ENCODE measurements at places on chromosomes 6 and 20. TPM values are rescaled to one million over a fixed set of nuclear protein-coding genes. Genes with fewer than 3 reads are reported as not detected.

The AIF1 gene
- total RNA-seq: not detected

The ANKRD66 gene
- not detected for total RNA-seq

The COL9A3 gene
- not detected for total RNA-seq

The TGM3 gene
- not detected for total RNA-seq

The STXBP5 gene
- 34.8 TPM for total RNA-seq

The C20orf144 gene
- total RNA-seq: 0.06 TPM

The PRKN gene
- 2.4 TPM for total RNA-seq

The PROKR2 gene
- total RNA-seq: not detected

The CASS4 gene
- 1.2 TPM for total RNA-seq

The COX4I2 gene
- total RNA-seq: not detected

The OXT gene
- total RNA-seq: not detected

The DTNBP1 gene
- total RNA-seq: 6.1 TPM

The RSPO3 gene
- total RNA-seq: not detected

The CLIC5 gene
- not detected for total RNA-seq

The CD40 gene
- total RNA-seq: 2.6 TPM

The HEY2 gene
- not detected for total RNA-seq

The BTN1A1 gene
- not detected for total RNA-seq

The CFAP206 gene
- 0.23 TPM for total RNA-seq

Data from LHCN-M2 (cell line).